RWPE2 (cell line): ENCODE measurements at places on chromosomes 16 and 17.

GRCh38 chr16:84617041-84617790, 662 bp downstream of the COTL1 start:
- peaks cover 47% of the 10 kb centered on the region for H3K36me3 ChIP-seq
- peak overlapping the region; percentile 95 for H3K27ac ChIP-seq
- peak overlapping the region; percentile 91 for H3K4me3 ChIP-seq
- peaks cover 35% of the 10 kb centered on the region for H3K4me1 ChIP-seq

GRCh38 chr16:56861092-56861610, 3.9 kb upstream of the SLC12A3 start:
- no peaks in the 10 kb centered on the region for H3K27me3 ChIP-seq
- DNase-seq = no peak
- H3K27ac ChIP-seq = no peak overlapping the region
- H3K36me3 ChIP-seq = no peaks in the 10 kb centered on the region
- H3K4me1 ChIP-seq = no peaks in the 10 kb centered on the region
- no peak overlapping the region for H3K4me3 ChIP-seq

DNA sequence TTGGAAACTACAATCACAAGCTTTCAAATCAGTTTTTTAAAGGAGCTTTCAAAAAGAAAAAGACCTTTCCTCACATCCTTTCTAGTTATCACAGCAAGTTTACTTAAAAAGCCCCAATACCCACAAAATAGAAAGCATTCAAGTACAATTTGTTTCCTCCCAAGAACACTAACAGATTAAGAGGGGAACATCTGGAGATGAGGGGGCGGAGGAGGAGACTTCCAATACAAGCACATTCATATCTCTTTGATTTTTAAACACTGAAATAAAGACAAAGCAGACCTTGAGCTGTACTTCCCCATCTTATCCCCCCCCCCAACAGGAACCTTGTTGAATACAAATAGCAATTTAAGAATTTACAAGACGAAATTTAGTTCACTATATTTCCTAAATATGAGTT, 2.0 kb downstream of the YWHAE start:
- peak overlapping the region; percentile 90 for H3K27ac ChIP-seq
- peaks cover 16% of the 10 kb centered on the region for H3K4me1 ChIP-seq
- no peak for DNase-seq
- H3K27me3 ChIP-seq = no peaks in the 10 kb centered on the region

DNA sequence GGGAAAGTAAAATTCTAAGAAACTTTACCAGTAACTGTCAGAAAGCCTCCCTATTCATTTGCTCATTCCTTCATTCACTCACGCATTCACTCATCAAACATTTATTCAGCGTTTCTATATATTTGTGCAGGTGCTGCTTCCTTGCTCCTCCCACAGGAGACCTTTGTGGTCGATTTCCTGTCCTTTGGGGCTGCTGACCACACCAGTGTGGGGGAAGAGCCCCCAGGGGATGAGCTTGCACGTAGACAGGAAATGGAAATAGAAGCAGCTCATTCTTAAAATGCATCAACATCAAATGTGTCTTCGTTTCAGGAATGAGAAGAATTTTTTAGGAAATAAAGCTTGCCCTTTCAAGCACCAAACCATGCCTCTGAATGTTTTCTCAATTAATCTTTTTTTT, 9.6 kb downstream of the PIK3R6 start:
- peaks cover 21% of the 10 kb centered on the region for H3K4me1 ChIP-seq
- no peaks in the 10 kb centered on the region for H3K36me3 ChIP-seq
- H3K27me3 ChIP-seq = no peaks in the 10 kb centered on the region
- no peak for DNase-seq
- no peak overlapping the region for H3K4me3 ChIP-seq

DNA sequence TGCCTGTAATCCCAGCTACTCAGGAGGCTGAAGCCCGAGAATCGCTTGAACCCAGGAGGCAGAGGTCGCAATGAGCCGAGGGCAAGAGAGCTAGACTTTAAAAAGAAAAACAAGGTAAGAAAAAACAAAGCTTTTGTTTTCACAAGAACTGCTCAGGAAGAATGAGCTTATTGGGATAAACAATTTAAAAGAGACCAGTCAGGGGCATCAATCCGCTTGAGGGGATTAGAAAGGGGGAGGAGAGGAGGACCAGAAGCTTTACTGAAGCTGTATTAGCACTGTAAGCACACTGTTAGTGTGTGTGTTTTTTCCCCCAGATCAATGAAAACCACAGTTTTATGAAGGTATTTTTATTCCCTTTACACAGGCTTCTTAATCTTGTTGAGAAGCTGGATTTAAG, 8.8 kb downstream of the TMEM170A start:
- H3K36me3 ChIP-seq = peaks cover 18% of the 10 kb centered on the region
- H3K27ac ChIP-seq = no peak overlapping the region
- no peaks in the 10 kb centered on the region for H3K4me1 ChIP-seq
- H3K27me3 ChIP-seq = no peaks in the 10 kb centered on the region
- no peak overlapping the region for H3K4me3 ChIP-seq

- H3K4me3 ChIP-seq = no peak overlapping the region
- no peaks in the 10 kb centered on the region for H3K36me3 ChIP-seq
- no peaks in the 10 kb centered on the region for H3K27me3 ChIP-seq
- no peak for DNase-seq
- H3K27ac ChIP-seq = no peak overlapping the region
- H3K4me1 ChIP-seq = no peaks in the 10 kb centered on the region
Measured at GRCh38 chr16:70657956-70658355, 11.6 kb downstream of the IL34 start.

DNA sequence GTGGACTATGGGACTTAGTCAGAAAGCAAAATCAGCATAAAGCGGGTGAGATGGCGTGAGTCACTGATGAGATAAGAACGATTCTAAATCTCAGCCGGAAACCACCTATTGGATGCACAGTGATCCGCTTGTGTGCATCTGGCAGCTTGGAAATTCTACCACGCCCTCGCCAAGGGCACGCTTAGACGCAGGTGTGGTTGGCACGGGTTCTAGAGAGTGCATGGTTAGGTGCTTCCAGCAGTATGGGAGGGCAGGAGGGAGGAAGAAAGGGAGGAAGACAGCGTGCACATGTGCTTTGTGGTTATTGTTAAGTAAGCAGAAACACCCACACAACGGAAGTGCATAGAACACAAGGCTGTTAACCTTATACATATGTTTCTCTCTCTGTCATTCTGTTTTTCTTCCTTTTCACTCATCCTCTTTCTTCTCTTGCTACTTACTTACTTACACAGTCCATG, 374.0 kb upstream of the ASIC2 start:
- DNase-seq = no peak
- H3K27me3 ChIP-seq = no peaks in the 10 kb centered on the region
- no peak overlapping the region for H3K4me3 ChIP-seq
- H3K4me1 ChIP-seq = no peaks in the 10 kb centered on the region

DNA sequence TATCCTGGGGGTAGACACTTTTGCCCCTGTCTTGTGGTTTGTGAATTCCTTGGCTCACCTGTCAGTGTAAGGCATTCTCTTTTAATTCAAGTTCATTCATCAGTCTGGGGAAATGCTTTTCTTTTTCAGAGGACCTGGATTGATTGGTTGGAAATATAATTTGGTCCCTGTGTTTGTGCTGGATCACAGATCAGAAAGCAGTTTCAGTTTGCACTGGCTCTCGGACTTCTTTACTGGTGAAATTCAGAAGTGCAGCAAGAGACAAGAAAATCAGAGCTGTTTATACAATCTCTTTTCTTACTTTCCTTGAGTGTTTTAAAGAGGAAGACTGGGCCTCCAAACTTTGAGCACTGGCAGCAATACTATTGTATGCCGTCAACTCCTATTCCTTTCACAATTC, 161.8 kb upstream of the KCNJ16 start:
- no peaks in the 10 kb centered on the region for H3K27me3 ChIP-seq
- no peaks in the 10 kb centered on the region for H3K36me3 ChIP-seq

GRCh38 chr17:42690596-42690995, 8.3 kb downstream of the CNTNAP1 start:
- no peaks in the 10 kb centered on the region for H3K4me1 ChIP-seq
- no peak for DNase-seq
- H3K36me3 ChIP-seq = no peaks in the 10 kb centered on the region
- no peak overlapping the region for H3K27ac ChIP-seq

DNA sequence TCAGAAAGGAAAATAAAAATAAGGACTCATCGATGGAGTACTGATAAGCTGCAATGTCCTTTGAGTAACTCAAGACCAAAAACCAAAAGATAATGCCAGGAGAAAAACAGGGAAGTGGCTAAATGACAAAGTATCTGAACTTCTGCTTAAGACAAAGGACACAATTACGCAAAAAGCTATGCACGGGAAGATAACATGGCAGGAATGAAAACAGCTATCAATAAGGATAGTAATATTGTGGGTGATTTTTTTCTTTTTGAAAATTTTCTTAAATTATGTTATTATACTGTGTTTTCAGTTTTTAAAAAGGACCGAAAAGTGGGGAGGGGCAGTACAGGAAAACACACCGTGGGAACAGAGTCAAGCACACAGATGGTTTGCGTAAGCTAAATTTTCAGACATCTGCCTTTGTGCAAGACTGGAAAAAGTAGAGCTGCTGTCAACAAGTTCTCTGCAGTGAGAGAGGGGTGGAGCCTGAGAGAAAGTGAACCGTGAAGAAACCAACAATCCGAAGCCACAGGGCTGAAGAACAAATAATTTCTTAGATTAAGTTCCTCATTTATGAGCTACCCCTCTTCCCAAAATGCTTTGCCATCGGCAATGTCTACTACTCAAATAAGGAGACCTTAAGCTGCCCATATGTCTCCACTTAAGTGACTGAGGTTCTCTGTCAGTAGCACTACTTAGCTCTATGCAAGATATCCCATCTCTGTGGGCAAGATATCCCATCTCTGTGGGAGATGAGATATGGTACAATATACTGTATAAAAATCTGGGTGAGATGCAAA, 99.9 kb upstream of the CORO6 start:
- H3K27ac ChIP-seq = no peak overlapping the region
- no peaks in the 10 kb centered on the region for H3K27me3 ChIP-seq
- no peak for DNase-seq
- no peaks in the 10 kb centered on the region for H3K36me3 ChIP-seq
- peaks cover 18% of the 10 kb centered on the region for H3K4me1 ChIP-seq
- no peak overlapping the region for H3K4me3 ChIP-seq

DNA sequence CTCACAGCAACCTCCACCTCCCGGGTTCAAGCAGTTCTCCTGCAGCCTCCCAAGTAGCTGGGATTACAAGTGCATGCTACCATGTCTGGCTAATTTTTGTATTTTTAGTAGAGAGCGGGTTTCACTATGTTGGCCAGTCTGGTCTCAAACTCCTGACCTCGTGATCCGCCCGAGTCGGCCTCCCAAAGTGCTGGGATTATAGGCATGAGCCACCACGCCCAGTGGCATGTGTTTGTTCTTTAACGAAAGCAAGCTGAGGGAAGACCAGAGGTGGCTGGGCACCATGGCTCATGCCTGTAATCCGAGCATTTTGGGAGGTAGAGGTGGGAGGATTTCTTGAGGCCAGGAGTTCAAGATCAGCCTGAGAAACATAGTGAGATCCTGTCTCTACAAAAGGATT, 18.1 kb downstream of the TNFRSF13B start:
- no peak for DNase-seq
- no peaks in the 10 kb centered on the region for H3K27me3 ChIP-seq
- no peaks in the 10 kb centered on the region for H3K36me3 ChIP-seq
- H3K4me1 ChIP-seq = no peaks in the 10 kb centered on the region
- H3K4me3 ChIP-seq = no peak overlapping the region

GRCh38 chr16:88743693-88744576, 37.6 kb downstream of the CTU2 start:
- H3K36me3 ChIP-seq = peaks cover 14% of the 10 kb centered on the region
- no peak for DNase-seq
- no peaks in the 10 kb centered on the region for H3K27me3 ChIP-seq
- H3K4me1 ChIP-seq = no peaks in the 10 kb centered on the region
- no peak overlapping the region for H3K27ac ChIP-seq

GRCh38 chr16:73066927-73067670, 19.2 kb upstream of the ZFHX3 start:
- H3K27ac ChIP-seq = peak overlapping the region; percentile 98
- H3K4me1 ChIP-seq = peaks cover 50% of the 10 kb centered on the region
- DNase-seq = no peak
- no peaks in the 10 kb centered on the region for H3K27me3 ChIP-seq
- no peaks in the 10 kb centered on the region for H3K36me3 ChIP-seq
- H3K4me3 ChIP-seq = no peak overlapping the region

DNA sequence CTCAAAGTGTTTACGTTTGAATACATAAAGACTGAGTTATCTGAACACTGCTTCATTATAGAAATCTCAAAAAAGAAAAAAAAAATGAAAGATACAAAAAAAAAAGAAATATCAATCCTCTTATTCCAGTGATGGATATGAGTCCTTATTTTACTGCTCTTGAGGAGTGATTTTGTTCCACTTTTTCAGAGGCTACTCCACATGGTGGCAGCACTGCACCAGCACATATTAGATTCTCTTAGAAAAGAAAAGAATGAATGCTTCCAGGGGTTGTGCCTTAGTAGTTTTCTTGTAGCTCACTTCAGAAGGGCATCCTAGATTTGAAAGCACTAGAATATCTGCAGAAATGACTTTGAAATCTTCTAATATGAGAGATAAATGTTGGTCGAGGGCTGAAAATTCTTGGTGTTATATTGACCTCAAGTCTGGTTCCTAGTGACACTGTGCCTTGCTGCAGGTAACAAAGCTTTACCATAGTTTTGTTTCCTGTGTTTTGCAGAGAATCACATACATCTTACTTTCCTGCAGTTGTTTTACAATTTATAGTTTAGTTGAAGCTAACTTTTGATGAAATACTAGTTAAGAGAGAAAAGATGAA, 25.9 kb downstream of the AP2B1 start:
- no peak for DNase-seq
- no peak overlapping the region for H3K27ac ChIP-seq
- peaks cover 95% of the 10 kb centered on the region for H3K36me3 ChIP-seq
- no peaks in the 10 kb centered on the region for H3K4me1 ChIP-seq
- H3K27me3 ChIP-seq = no peaks in the 10 kb centered on the region

GRCh38 chr17:61411011-61411260, 11.3 kb downstream of the TBX2 start:
- DNase-seq = no peak
- H3K27ac ChIP-seq = no peak overlapping the region
- H3K4me1 ChIP-seq = no peaks in the 10 kb centered on the region
- no peaks in the 10 kb centered on the region for H3K36me3 ChIP-seq
- no peaks in the 10 kb centered on the region for H3K27me3 ChIP-seq

DNA sequence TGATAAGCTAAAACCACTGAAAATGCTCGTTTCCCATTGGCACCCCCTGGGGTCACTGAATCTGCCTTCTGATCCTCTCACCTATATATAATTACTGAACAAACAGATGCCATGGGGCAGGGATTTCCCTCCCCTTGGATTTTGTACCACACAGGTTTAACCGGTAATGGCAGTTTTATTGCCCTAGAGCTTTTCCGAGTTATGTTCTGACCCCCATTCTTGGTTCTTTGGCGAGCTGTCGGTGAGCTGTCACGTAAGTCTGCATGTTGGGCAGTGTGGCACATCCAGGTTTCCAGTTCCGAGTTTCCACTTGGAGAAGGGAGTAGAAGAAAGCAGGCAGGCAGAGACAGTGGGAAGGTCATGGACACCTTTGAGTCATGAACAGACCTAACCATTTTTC, 7.1 kb downstream of the TMEM97 start:
- H3K4me1 ChIP-seq = no peaks in the 10 kb centered on the region
- no peak for DNase-seq
- peaks cover 70% of the 10 kb centered on the region for H3K36me3 ChIP-seq
- H3K27me3 ChIP-seq = no peaks in the 10 kb centered on the region

GRCh38 chr16:49757559-49758069, 98.3 kb downstream of the ZNF423 start:
- DNase-seq = no peak
- no peaks in the 10 kb centered on the region for H3K36me3 ChIP-seq
- no peak overlapping the region for H3K4me3 ChIP-seq
- H3K27ac ChIP-seq = no peak overlapping the region
- H3K4me1 ChIP-seq = no peaks in the 10 kb centered on the region

GRCh38 chr17:81683584-81684441, at the start of the genes ARL16 and HGS:
Gene ARL16, minus strand, starts transcription at chr17:81683797. Its CDS starts 44 bp downstream, at chr17:81683753.
Gene HGS, plus strand, starts transcription at chr17:81684011. Its CDS starts 56 bp downstream, at chr17:81684067.
- H3K4me1 ChIP-seq = peaks cover 7% of the 10 kb centered on the region
- peak within 1 kb of the TSS; percentile 88 for H3K4me3 ChIP-seq
- H3K27me3 ChIP-seq = no peaks in the 10 kb centered on the region
- DNase-seq = peak; percentile 96
- H3K36me3 ChIP-seq = peaks cover 34% of the 10 kb centered on the region
